Activated T-helper 1 cell treated with anti-CD3 and anti-CD28 coated beads, Interleukin-2, amount 50 U/mL, for 16 hours (primary cell): ENCODE measurements at places on chromosomes 6 and 20.

DNA sequence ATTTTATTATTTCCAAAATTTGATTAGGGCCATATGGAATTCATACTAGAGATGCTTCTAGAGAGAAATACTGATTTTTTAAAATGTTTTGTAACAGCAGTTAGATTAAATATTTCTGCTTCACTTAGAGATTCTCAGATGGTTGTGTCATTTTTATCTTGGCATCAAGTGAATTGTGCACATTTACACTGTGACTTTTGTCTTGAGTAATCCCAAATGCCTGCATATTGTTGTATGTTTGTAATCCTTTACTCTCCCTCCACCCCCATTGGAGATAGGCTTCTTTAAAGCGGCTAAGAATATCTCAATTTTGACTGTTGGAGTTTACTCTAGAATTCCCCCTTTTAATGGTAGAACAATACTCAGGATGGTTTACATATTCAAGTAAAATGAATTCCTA is 19.0 kb downstream of the STX16 start:
- DNase-seq: no peak

GRCh38 chr20:19275630-19276071 is 63.2 kb downstream of the SLC24A3 start:
- no peak for DNase-seq

DNA sequence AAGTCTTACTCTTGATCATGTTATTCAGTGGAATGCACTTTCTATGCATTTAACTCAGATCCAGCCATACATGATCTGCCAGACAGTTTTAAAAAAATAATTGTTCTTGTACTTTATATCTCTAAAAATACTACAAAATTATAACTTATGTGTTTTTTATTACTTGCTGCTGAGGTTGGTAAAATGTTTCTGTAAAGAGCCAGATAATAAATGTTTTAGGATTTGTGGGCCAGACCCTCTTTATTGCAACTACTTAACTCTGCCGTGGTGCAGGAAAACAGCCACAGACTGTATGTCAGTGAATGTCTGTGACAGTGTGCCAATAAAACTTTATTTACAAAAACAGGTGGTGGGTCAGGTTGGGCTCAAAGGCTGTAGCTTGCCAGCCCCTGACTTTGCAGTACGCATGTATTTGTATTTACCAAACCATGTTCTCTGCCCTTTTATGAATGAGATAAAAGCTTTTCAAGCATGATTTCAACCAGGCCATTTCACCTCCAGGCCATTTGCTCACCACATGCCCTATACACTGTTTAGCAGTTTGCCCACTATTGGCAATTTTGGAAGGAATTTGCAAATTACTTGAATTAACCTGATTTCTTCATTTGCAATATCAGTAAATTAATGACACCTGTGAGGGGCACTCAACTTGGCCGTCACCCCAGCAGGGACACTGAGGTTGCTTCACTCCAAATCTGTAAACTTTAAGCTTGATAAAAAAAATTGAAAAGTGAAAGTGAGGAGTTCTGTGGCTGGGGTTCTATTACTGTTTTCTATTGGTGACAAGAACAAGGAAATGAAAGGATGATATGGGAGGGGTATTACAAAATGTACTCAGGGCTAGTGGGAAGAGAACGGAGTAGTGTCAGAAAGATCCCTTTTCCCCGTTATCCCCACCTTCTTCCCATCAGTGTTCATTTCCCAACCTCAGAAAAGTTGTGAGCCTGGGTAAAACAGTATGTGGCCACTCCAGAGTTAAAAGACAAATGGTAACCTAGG is 133.4 kb downstream of the CEBPB start:
- no peak for DNase-seq

- no peak for DNase-seq
Measured at GRCh38 chr6:86477500-86478148, 459.7 kb upstream of the HTR1E start.

DNA sequence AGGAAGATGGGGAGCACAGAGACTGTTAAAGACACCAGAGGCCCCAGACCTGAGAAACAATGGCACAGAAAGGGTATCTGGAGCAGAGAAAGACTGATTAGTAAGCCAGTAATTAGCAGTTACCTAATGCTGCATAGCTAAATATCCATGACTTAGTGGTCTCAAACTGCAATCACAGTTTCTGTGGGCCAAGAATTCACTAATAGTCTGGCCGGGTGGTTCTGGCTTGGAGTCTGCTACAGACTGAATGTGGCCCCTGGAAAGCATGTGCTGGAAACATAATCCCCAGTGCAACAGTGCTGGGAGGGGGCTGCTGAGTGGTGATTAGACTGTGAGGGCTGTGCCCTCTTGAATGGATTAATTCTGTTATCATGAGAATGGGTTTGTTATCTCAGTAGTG is 54.1 kb upstream of the VSX1 start:
- no peak for DNase-seq

GRCh38 chr20:58372806-58373205 is 16.2 kb upstream of the VAPB start:
- DNase-seq: no peak

- DNase-seq: no peak
Measured at GRCh38 chr6:16503970-16504415, 257.3 kb downstream of the ATXN1 start.

DNA sequence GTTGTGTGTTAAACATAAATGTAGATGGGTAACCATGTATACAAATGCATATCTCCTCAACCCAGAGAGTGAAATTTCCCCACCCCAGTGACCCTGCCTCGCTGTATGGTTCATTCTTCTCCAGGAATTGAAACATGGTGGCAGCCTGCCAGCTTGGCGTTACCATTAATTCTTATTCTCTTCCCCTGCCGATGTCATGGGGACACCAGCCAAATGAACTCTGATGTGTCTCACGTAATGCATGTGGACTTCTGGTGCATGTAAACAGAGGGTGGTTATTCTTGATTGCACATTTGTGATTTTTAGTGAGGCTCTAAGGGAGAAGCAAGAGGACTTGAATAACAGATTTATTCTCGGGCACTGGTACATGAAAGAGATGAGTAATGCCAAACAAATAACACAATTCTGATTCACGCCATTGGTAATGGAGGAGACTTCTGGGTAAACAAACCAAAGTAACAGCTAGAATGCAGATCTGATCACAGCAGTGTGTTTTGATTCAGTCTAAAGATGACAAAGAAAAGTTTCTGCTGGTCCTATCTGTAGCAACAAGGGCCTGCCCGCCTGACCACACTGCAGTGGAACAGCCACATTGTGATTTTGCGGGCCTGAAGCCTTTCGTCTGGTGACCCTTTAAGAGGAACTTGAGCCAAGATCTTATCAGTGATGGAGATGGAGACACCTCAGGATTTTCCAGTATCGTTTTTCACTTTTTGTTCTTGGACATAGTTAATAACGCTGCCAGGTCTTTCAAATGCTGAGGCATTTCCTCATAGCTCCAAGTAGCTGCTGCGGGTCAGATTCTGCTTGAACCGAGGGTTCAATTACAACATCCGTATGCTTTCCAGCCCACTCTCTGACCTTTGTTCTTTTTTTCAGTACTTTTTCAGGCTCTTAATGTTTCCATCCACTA is 171.8 kb upstream of the AKAP12 start:
- no peak for DNase-seq

DNA sequence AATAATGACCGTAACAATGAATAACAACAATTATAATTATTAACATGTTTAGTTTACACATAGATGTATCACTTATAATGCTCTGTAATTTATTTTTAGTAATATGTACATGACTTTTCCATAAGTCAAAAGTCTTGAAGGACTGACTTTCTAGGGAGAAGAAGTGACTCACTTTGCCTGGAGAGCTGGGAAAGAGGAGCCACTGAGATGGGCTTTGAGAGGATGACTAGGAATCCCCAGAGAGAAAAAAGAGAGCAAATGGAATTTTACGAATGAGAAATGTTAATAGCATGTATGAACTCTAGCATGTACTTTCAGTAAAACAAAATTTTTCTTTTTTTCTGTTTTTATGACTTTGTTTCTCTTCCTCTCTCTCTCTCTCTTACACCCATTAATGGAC is 67.8 kb upstream of the RALY start:
- no peak for DNase-seq

- DNase-seq: no peak
Measured at GRCh38 chr6:114862819-114863218, 520.0 kb upstream of the HS3ST5 start.

DNA sequence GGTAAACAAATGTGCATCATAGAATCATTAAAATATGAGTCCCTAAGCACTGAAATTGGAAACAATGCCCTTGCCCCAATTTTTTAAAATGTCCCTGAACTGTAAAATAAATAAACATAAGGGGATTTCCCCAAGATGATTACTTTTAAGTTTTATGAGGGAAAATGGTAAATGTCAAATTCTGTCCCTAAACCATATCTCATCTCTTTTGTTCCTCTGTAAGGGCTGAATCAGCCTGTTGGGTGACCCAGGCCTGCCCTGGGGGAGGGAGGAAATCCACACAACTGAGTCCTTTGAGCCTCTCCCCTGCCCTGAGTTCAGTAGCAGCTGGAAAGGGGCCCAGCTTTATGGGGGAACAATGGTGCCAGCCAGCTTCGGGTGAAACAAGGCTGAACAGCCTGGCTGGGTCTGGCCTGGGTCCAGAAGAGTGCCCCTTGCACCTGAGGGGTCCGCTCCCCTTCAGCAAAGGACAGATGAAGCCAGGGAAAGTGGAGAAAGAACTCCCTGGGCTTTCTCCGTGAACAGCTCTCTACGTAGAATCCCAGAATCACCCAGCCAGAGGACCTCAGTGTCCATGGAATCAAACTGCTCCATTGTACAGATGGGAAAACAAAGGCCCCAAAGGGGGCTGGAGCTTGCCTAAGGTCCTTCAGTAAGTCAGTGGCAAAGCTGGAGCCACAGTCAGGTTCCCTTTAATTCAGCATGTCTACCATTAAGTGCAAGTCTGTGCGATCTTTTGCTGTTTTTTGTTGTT is 28.2 kb upstream of the ITCH start:
- no peak for DNase-seq

DNA sequence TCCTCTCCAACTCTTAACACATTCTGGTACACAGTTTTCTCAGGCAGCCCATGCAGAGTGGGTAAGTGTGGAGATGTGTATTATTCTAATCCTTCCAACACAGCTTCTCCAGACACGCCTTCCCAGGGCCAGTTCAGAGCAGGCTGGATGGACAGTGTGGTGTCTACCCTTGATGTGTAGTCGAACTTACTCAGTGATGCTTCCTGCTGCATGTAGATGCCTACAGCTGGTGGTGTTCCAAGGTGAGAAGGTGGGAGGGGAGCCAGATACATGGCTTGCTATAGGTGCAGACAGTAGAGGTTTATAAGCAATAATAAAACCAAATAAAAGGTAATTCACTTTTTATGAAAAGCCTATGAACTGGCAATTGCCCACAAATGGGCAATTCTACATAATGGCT is 104.0 kb downstream of the QRSL1 start:
- no peak for DNase-seq

- no peak for DNase-seq
Measured at GRCh38 chr20:44720621-44720996, 5.4 kb downstream of the CCN5 start.

GRCh38 chr20:8803065-8803464 is 265.8 kb upstream of the PLCB4 start:
- no peak for DNase-seq

GRCh38 chr20:53873230-53873604 is 197.2 kb downstream of the BCAS1 start:
- DNase-seq: no peak

GRCh38 chr6:100130630-100131029 is 136.6 kb upstream of the MCHR2 start:
- no peak for DNase-seq

- DNase-seq: no peak
Measured at GRCh38 chr20:63854069-63854765, 7.1 kb upstream of the ABHD16B start.
